ENCODE measurements at places on chromosomes 16 and 17.

GRCh38 chr17:54405826-54406225 is 494.8 kb upstream of the TOM1L1 start:
- DNase-seq = no peak

GRCh38 chr16:26317885-26318284 is 626.1 kb downstream of the HS3ST4 start:
- DNase-seq = no peak

DNA sequence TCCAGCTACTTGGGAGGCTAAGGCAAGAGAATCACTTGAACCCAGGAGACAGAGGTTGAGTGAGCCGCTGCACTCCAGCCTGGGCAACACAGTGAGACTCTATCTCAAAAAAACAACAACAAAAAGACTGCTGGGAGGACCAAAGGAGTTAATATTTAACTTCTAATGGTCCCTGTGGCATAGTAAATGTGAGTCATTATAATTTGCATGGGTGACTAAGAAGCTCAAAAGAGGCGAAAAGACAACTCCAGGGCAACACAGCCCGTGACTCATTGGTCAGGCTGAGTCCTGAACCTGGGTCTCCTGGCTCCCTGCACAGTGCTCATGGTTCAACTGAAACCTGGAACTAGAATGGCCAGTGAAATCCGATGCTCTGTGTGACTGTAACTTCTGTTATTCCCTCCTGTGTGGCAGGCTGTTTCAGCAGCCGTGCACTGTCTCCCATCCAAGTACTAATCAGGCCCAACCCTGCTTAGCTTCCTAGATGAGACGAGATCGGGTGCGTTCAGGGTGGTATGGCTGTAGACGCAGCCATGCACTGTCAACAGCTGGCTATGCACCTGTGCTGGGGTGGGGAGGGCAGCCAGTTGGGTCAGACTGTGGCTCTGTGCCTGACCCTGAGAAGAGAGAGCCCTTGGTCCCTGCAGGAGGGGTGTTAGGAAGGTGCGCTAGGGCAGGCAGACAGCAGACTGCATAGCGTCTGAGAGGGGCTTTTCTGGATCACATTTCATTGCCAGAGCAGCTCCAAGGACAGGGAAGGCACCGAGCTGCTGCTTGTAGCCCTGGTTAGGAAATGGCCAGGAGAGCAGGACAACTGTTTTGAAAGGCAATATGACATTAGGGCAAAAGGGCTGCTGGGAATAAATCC is 14.5 kb upstream of the GPRC5C start:
- DNase-seq = no peak

DNA sequence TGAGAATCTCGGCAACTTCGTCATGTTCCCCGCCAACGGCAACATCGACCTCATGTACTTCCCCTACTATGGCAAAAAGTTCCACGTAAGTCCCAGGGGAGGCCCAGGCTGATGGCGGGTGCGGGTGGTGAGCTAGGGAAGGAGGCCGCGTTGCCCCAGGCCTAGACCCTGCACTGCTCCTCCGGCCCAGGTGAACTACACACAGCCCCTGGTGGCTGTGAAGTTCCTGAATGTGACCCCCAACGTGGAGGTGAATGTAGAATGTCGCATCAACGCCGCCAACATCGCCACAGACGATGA is 4.8 kb downstream of the ATP1B2 start:
- DNase-seq = no peak

- no peak for DNase-seq
Observed at GRCh38 chr17:82309656-82310570, 7.5 kb downstream of the CD7 start.

DNA sequence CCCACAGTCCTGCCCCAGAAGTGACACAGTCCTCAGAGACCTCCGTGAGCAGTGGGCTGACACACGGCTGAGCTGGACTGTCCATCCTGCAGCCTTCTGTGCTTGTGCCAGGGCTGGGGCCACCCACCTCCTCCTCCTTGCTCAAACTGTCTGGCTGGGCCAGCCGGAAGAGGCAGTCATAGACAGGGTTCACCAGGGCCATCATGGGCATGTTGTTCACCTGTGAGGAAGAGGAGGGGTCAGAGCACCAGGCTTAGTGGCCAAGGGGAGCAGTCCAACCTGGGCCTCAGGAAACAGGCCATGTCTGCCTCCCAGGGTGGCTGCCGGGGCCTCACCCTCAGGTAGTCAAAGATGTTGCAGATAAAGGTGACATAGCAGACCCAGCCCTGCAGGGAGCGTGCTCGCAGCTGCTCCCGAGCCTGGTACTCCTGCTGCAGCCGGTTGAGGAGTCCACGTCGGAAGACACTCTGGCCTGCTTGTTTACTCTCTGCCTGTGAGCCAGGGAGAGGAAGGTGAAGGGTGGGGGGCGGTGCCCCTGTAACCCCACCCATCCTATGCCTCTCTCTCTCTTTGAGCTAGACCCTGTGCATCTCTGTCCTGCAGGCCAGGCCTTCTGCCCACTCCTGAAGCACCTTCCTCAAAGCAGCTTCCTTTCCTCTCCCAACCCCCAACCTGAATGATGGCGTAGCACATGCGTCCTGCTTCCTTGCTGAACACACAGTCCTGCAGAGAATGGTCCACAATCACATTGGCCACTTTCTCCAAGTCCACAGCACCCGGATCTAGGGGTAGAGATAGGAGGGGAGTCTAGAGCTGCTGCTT is 3.4 kb downstream of the MIF4GD start:
- no peak for DNase-seq

- DNase-seq = no peak
Observed at GRCh38 chr17:50349243-50349600, 3.3 kb downstream of the XYLT2 start.

- DNase-seq = no peak
Observed at GRCh38 chr16:2598723-2599122, 60.9 kb downstream of the PDPK1 start.

- no peak for DNase-seq
Observed at GRCh38 chr17:1648173-1648962, 1.3 kb downstream of the RILP start.
